ENCODE measurements at places on chromosomes 7 and 10.

DNA sequence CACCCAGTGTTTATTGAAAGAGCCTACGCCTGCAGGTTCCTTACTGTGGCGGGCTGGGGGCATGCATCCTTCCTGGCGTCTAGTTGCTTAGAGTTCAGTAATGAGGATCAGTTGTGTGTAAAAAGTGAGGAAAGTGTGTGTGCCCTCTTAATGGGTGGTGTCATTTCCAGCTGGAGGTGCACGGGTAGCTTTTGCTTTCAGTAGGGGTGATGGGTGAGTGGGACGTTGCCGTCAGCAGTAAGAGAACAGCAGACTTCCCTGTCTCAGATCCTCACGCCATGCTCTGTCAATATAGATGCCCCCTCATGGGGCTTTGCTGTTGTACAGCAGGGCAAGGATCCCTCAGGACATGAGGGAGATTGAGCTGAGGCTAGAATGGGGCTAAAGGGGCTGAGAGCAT, 352.6 kb upstream of the GALNT17 start:
- DNase-seq: no peak

- no peak for DNase-seq
These were observed 473.4 kb downstream of the PTPRN2 start for GRCh38 chr7:158114056-158114850.

GRCh38 chr10:102410429-102411073, 8.0 kb downstream of the PSD start:
- DNase-seq: peak; percentile 56

DNA sequence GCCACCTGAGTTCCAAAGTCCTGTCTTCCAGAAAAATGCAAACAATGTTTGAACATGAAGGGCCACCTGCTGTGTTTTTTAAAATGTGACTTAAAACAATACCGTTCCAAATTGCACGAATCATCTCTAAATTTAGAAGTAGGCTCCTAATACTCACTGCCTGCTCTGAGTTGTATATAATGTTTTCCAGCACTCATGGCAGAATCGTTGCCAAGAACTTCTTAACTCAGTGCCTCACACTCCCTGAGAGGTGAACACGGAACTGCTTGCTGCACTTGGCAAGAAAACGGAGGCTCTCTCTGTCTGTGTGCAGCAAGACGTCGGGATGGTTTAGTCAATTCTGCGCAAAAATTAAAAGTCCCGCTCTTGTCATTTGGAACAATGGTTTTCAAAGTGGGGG, 757.3 kb upstream of the AUTS2 start:
- DNase-seq: no peak

GRCh38 chr10:84235096-84235495, 6.2 kb downstream of the LRIT1 start:
- no peak for DNase-seq

- DNase-seq: no peak
These were observed 255.0 kb downstream of the BMPER start for GRCh38 chr7:34160261-34160752.
